ENCODE measurements at places on chromosomes 2 and 18. TPM values are rescaled to one million over a fixed set of nuclear protein-coding genes. Genes with fewer than 3 reads are reported as not detected.

DNA sequence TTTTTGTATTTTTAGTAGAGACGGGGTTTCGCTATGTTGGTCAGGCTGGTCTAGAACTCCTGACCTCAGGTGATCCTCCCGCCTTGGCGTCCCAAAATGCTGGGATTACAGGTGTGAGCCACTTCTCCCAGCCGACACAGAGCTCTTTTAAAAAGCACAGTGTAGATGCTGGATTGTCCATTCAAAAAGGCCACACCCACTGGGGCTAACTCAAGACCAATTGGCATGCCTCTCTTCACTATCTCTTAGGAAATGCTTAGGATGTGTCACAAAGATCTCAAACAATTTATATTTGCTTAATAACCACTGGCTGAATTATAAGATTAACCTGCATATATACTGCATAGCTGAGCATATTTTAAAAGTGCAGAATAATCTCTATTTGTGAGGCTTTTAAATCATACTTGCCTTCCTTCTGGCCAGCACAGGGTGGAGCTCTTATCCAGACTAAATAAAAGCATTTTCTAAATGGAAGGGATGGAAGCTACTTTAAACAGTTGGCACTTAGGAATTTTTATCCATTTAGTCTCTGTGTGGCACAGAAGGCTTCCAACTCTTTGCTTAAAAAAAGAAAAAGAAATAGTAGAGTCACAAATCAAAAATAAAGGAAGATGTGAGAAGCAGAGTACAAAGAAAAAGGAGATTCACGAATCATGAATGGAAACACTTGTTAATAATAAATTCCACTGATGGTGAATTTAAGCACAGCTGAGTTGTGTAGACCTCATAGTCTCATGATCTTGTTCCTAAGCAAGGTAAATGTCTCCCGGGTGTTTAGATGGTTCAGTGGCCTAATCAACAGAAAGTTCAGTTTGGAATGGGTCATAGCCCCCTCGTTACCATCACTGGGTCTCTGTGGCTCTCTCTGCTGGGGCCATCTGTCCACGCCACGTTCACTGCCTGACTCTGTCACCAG, 22.4 kb downstream of the CRYGD start:
- DNase-seq = no peak
- no peak overlapping the region for H3K4me3 ChIP-seq
- H3K4me1 ChIP-seq = peaks cover 11% of the 10 kb centered on the region
- H3K27me3 ChIP-seq = peaks cover 8% of the 10 kb centered on the region
- H3K27ac ChIP-seq = no peak overlapping the region

DNA sequence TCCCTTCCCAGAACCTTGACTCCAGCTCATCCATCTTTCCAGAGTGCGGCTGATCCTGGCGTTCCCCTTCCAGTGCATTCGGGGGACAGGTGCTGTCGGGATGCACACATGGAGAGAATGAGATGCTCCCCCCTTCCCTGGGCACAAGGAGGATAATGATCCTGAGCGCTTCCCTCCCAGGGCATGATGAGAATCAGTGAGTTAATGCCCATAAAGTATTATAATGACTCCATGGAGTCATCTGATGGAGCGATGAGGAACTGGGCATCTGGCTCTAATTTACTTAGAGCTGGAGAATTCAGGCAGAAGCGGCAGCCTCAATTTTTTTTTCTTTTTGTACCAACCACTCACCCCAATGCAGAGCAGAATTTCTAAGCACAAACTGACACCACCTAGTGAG, 79.6 kb upstream of the SKOR2 start:
- no peak overlapping the region for H3K4me3 ChIP-seq
- DNase-seq = no peak
- H3K27ac ChIP-seq = no peak overlapping the region
- H3K36me3 ChIP-seq = no peaks in the 10 kb centered on the region
- H3K27me3 ChIP-seq = peaks cover 5% of the 10 kb centered on the region

DNA sequence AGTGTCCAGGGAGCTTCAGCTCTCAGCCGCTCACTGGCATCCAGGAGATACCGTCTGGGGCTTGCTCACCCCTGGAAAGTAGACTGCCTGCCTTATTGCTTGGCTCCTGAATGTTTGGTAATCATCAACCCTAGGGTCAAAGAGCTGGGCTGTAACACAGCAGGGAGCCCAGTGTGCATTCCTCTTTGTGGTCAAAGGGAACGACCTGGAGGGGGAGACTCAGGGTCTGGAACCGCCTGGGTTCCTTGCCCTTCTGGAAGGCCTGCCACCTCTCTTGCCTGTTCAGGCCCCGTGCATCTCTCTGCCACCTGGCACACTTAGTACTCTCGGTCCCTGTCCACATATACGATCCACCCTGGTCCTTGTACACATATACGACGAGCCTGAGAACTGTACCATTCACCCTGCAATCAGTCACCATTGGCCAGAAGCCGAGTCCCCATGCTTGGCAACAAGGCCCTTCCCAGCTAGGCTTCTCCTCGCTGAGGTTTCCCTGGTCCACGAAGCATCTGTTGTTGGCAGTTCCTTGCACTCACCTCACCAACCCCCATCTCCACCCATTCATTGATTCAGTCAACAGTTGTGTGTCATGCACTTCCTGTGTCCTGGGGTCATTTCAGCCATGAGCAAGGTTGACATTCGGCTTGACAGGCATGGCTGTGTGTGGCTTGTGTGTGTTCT, at the start of gene NAT8:
Gene NAT8, minus strand, starts transcription at position 85 of the 681 bp plus-strand sequence. CDS start 794 bp downstream, outside the sequence.
- peaks cover 17% of the 10 kb centered on the region for H3K27me3 ChIP-seq
- DNase-seq = no peak
- no peak within 1 kb of the TSS for H3K4me3 ChIP-seq
- H3K4me1 ChIP-seq = no peaks in the 10 kb centered on the region
- H3K36me3 ChIP-seq = no peaks in the 10 kb centered on the region

GRCh38 chr2:567865-568638, 109.2 kb downstream of the TMEM18 start:
- DNase-seq = no peak
- H3K27me3 ChIP-seq = peaks cover 13% of the 10 kb centered on the region
- no peaks in the 10 kb centered on the region for H3K4me1 ChIP-seq
- H3K36me3 ChIP-seq = no peaks in the 10 kb centered on the region
- H3K27ac ChIP-seq = no peak overlapping the region

- no peak overlapping the region for H3K27ac ChIP-seq
- H3K4me1 ChIP-seq = no peaks in the 10 kb centered on the region
- H3K27me3 ChIP-seq = no peaks in the 10 kb centered on the region
- H3K4me3 ChIP-seq = no peak overlapping the region
Measured at GRCh38 chr2:30661173-30662107, 145.8 kb downstream of the CAPN13 start.

DNA sequence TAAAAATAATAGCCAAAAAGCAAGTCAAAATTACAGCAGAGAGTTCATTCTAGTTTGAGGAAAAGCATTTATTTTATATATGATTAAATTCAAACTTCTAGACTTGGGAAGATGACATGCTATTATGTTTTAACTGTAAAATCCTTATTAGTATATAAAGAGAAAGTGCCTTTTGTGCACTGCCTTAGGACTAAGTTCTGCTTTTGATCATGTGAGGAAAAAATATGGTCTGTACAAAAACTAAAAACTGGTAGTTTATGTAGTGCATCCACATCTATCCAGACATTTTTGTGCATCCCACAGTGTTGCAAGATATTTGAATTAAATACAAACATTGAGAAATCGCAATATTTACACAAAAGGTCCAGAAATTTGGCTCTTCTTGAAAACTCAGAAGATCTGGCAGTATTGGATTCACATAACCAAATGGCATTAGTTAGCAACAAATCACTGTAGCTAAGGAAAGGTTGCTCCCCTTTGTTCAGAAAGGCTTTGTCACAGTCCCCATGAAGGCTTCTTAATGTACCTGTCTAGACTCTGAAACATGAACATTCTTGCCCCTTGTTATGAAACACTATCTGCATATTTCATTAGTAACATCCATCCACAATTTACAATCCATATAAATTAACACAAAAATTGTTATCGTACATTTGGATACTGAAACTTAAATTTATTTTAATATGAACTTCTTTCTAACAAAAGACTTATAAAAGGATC, 2.2 kb downstream of the MMADHC start:
- H3K36me3 ChIP-seq = peaks cover 60% of the 10 kb centered on the region
- H3K27me3 ChIP-seq = peaks cover 5% of the 10 kb centered on the region
- no peak for DNase-seq
- H3K4me1 ChIP-seq = peaks cover 52% of the 10 kb centered on the region
- H3K4me3 ChIP-seq = peak overlapping the region; percentile 82

SLC25A12 gene
- total RNA-seq = 28.1 TPM

PUS10 gene
- total RNA-seq = 7.3 TPM

DRC1 gene
- not detected for total RNA-seq

MBP gene
- 81.4 TPM for total RNA-seq

SLC19A3 gene
- not detected for total RNA-seq

C2orf80 gene
- not detected for total RNA-seq

Data from activated CD4-positive, alpha-beta memory T cell treated with anti-CD3 and anti-CD28 coated beads, Interleukin-2, amount 10 ng/mL, durations not matched to agents 7 days and 5 days (primary cell).